Stomach (tissue), 19 donors: ENCODE measurements at places on chromosomes 6 and 20.

DNA sequence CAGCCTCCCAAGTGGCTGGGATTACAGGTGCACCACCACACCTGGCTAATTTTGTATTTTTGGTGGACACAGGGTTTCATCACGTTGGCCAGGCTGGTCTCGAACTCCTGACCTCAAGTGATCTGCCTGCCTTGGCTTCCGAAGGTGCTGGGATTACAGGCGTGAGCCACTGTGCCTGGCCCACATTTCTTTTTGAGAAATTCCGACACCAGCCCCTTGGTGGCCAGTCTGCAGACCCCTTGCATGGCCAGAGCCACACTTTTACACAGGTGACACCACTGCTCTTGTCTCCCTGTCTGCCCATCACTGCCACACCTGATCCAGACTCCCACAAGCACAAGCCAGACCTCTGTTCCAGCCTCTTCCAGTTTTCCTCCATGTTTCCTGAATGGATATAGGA lies 33.0 kb downstream of the SRSF3 start:
- DNase-seq, result no peak

- no peak for DNase-seq
These were observed 119.6 kb downstream of the CDH4 start for GRCh38 chr20:61371501-61372136.

DNA sequence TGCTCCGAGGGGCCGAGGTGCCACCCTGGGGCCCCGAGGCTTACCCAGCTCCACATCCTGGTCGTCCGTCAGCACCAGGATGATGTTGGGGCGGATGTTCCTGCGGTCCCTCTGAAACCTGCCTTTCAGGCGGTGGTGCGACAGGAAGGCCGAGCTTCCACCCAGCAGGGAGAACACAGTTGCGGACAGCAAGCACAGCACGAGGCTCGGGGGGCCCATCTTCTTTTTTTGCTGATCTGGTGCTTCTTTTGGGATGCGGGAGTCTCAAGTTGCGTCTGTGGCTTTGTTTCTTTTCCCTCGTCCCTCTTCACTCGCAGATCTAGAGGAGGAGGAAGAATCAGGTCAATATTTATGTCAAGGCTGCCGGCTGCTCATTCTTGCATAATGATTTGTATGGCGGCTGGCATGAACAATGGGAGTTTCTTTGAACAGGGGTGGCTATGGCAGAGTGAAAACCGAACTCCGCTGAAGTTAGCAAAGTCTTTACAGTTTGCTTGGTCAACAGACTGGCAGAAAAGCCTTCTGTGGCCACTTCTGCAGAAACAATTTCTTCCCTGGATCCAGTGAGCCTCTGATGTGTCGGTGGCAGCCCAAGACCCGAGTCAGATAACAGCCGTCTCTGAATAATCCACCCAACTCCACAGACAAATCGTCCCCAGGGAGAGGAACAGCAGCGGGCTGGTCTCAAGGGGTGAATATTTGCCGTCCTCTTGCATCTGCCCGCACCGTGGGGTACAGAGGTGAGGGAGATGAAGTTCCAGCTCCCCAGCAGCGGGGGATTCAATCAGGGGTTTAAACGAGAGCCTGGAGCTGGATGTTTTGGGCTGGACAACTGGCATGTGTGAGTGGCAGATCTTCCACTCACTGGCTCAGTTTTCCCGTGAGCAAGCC lies 27.9 kb downstream of the SULF2 start:
- no peak for DNase-seq

DNA sequence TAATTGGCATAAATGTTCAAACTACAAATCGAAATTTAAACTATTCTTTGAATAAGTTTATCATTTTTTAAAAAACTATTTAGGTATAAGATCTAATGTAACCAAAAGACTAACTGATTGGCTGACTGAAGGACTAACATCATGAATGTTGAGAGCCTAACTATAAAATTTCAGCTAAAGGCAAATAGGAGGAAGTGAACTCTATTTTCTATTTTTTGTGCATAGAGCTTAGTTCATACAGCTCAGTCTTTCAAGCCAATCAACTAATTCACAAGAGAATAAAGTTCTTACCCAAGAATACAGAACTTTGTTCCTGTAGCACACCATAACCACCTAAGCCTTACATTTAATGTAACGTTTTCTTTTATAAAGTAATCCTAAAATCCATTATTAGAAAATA lies 46.3 kb upstream of the STXBP5 start:
- DNase-seq, result no peak

DNA sequence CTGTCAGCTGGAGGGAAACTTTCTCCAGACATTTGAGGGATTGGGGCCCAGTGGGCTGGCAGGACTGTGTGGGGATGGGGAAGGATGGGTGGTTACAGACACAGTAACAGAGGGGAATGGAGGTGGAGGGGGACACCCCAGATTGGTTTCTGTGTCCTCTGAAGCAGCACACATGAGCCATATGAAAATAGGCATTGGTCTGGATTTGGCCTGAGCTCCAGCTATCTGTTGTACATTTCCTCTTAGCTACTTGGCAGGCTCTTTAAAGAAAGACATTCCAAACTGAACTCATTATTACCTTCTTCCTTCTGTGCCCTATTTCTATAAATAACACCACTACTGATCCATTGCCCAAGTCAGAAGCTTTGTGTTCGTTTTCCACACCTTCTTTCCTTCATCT lies 72.0 kb upstream of the PRL start:
- DNase-seq, result no peak

- peak; percentile 95 for DNase-seq
These were observed at the start of gene SH3BGRL2 for GRCh38 chr6:79630883-79631692. TSS of gene SH3BGRL2 (plus strand) at chr6:79631329. CDS start at chr6:79631462, 133 bp downstream.

GRCh38 chr20:49779972-49780371 lies 32.7 kb upstream of the SLC9A8 start:
- DNase-seq, result no peak

- DNase-seq, result no peak
These were observed 62.2 kb upstream of the KLHL31 start for GRCh38 chr6:53727748-53728147.

DNA sequence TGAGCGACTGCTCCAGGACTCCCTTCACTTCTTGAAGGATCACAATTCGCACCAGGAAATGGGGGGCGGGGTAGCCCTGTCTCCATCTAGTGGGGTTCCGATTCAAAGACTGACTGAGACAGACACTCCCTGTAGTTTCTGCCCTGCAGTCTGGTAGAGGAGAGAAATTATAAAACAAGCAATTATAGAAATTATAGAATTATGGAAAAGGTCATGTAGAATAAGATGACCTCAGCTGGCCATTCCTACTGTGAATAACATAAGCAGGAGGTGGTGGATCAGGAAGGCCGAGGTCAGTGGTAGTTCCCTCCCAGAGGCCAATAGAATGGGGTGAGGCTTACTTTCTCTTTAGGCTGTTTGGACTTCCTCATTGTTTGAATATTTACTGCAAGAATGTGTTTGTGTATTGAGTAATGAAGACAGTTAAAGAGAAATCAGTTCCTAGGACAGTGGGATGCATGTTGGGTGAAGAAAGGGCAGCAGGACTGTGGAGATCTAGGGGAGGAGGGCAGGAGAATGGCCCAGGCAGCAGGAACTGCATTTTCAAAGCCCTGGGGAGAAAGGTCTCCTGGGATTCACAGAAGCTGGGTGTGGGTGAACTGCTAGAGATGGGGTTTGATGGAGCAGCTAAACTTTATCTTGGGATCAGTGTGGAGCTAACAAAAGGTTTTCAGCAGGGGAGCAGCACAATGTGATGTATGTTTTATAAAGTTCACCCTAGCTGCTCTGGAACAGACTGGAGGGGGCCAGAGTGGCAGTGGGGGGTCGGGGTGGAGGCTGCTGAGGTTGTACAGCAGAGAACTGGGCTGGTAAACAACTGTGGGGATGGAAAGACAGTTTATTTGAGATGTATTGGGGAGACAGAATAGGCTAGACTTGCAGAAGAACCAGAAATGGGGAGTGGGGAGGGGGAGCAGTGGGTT lies 2.1 kb downstream of the ZNF341 start:
- peak; percentile 32 for DNase-seq

DNA sequence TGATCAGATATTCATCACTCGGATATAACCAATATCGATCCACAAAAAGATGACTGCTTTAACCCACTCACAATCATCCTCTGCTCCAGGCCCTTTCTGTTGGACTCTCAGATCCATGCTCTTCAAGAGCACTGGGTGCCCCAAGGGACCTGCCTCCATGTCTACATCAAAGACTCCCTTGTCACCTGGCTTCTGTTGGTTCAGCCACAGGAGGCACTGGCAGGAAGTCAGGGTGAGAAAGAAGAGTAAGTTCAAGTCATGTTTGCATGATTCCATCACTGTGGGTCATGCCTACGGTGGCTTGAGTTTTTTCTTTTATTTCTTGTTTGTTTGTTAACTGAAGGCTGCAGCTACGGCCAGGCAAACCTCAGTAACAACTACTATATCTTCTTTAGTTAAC lies 243.3 kb downstream of the ADGRG6 start:
- DNase-seq, result no peak

- no peak for DNase-seq
These were observed 61.6 kb downstream of the MYH7B start for GRCh38 chr20:35017099-35017835.

DNA sequence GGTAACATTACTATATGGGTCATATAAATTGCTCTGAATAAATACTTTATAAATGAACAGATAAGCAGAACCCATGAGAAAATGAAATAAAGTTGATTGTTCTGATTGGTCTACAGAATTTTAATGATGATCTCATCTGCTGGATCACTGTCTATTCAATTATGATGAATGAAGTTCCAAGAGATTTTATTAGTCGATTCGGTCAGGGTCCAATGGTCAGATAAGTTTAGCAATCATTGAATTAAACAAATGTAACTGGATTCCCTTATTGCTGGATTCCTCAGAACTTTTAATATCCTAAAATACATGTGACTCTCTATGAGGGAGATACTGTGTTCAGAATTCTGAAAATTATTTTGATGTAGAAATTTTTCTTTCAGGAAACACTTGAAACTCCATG lies 715.2 kb downstream of the EPM2A start:
- DNase-seq, result no peak

- DNase-seq, result no peak
These were observed 223.9 kb downstream of the TSHZ2 start for GRCh38 chr20:53195876-53196610.

- DNase-seq, result peak; percentile 93
These were observed 18.1 kb downstream of the ACSS1 start for GRCh38 chr20:25039697-25040437.
